MCF 10A (cell line): ENCODE measurements at places on chromosomes 3 and 15. TPM values are rescaled to one million over a fixed set of nuclear protein-coding genes. Genes with fewer than 3 reads are reported as not detected.

Gene GABRB3
- total RNA-seq: not detected in 2 replicates

Gene CLDN18
- not detected in 2 replicates for total RNA-seq

Gene SLC51B
- not detected in 2 replicates for total RNA-seq

Gene RHCG
- total RNA-seq: not detected in 2 replicates

Gene MELTF
- total RNA-seq: 9.1 and 20.6 TPM in 2 replicates

Gene SCG5
- 4.0 and 7.4 TPM in 2 replicates for total RNA-seq

Gene POPDC2
- total RNA-seq: 0.91 and 0.93 TPM in 2 replicates

DNA sequence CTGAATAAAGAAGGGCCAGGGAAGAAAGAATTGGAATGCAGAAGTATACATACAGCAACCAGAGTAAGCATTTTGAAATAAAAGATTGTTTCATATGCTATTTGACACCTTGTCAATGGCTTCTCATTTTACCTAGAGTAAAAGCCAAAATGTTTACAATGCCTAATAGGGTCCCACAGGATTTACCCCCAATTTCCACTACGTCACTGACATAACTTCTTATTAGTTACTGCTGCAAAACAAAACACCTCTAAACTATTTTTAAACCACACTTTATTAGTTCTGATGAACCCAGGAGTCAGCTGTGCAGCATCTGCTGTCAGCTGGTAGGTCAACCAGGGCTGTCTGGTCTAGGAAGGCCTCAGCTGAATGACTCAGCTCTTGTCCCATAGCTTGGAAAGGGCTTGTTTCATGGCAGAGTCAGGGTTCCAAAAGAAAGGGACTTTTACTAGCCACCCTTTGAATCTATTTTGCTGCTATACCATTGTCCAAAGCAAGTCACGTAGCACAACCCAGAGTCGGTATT, 945.1 kb downstream of the EPHA3 start:
- no peaks in the 10 kb centered on the region for H3K27me3 ChIP-seq
- no peak overlapping the region for H3K4me3 ChIP-seq
- H3K27ac ChIP-seq: no peak overlapping the region
- DNase-seq: no peak

DNA sequence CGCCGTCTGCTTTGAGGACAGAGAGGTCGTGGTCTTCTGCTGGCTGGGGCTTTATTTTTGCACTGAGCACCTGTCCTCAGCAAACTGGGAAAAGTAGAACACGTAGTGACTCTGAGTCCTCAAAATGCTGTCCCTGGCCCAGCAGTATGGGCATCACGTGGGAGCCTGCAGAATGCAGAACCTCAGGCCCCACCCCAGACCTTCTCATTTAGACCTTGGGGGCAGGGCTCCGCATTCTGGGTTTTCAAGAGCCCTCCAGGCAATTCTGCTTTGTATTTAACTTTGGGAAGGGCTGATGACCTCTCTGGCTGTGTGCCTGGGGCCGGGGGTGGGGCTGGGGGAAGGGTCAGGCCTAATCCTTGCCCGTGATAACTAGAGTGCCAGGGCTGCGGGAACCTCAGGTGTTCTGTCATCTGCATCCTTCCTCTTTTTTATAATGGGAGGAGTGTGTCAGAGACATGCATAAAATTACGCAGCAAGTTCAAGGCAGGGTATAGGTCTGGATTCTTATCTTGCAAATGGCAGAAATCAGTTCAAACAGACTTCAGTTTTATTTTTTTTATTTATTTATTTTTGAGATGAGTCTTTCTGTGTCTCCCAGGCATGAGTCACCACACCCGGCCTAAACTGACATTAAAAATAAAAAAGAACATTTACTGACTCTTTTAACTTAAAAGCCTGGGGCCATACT, 11.1 kb downstream of the SLC6A6 start:
- peaks cover 5% of the 10 kb centered on the region for H3K36me3 ChIP-seq
- no peak overlapping the region for H3K4me3 ChIP-seq
- peak overlapping the region; percentile 54 for H3K27ac ChIP-seq
- no peaks in the 10 kb centered on the region for H3K27me3 ChIP-seq
- peaks cover 44% of the 10 kb centered on the region for H3K4me1 ChIP-seq

DNA sequence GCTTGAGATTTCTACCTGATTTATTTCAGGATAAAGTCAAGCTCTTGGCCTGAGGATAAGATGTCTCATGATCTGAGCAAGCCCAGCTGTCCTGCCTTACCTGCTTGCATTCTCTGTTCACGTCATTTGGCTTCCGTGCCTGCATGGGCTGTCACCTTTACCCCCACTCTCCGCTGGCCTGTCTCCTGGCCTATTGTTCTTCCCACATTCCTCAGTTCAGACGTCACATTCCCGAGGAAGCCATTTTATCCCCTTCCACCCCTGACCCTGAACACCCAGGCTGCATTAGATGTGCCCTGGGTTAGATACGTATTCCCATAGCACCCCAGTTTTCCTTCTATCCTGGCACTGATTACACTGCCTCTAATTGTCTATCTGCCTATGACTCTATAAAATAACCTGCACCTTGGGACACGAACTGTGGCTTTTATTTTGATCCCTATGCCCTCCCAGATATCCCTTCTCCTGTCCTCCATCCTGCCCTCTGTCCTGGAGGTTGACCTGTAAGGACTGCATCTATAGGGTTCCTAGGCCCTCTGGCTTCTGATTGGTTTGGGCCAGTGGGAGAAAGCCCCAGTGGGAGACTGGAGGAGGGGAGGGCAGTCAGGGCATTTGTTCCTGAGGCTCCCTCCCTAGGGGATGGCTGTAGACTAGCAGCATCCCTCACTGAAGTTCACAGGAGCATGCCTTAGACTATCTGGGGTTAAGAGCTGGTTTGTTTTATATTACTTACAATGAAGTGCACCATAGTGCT, 19.2 kb upstream of the UBE2Q2 start:
- peak; percentile 15 for DNase-seq
- no peaks in the 10 kb centered on the region for H3K36me3 ChIP-seq
- H3K4me1 ChIP-seq: peaks cover 14% of the 10 kb centered on the region
- H3K27ac ChIP-seq: no peak overlapping the region
- H3K27me3 ChIP-seq: no peaks in the 10 kb centered on the region
- H3K4me3 ChIP-seq: no peak overlapping the region

DNA sequence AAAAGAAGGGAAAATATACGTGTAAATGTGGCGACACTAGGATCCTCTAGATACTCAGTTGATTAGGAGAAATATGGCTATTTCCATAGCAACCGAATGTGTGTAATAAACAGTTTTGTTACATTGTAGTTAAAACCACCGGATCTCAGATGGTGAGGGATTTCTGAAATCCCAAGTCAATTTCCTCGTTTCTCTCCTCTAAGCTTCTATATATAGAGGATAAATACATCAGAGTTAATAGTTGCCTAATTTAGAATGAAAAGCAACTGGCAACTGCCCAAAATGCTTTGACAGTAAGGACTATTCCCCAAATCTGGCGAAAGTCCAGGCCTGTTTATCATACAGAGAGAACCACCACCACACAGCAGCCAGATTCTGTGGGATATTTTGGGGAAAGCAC, 112.6 kb downstream of the GABRB3 start:
- no peaks in the 10 kb centered on the region for H3K27me3 ChIP-seq
- H3K27ac ChIP-seq: no peak overlapping the region
- DNase-seq: no peak
- no peaks in the 10 kb centered on the region for H3K4me1 ChIP-seq

DNA sequence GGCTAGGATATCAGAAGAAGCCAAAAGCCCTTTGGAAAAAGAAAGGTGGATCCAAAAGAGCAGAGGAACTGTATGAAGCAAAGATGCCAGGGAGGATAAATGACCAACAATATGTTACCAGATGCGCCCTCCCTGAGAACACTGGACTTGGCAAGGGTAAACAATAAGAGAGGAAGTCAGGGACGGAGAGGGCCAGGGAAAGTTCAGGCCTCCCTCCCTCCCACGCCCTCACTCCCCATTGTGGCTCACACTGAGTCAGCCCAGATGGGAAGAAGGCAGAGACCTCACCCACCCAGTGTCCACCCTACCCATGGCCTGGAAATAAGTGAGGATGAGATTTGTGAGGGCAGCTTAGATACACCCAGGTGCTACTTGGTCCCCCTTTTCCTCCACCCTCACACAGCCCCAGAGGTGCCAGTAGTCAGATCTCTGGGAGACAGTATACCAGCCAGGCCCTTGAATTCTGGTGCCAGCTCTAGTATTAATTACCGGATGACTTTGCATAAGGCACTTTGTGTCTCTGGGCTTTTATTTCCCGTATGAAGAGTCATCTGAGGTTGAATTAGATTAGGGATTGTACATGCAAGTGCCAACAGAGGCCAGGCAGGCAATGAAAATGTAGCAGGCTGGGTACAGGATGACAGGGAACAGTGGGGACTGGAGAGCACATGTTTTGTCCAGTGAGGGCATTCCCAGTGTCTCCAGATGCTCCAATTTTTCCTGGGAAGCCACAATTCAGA, 35.1 kb upstream of the FRMD4B start:
- H3K4me3 ChIP-seq: no peak overlapping the region
- peak; percentile 63 for DNase-seq
- H3K27me3 ChIP-seq: no peaks in the 10 kb centered on the region

- H3K4me1 ChIP-seq: peaks cover 17% of the 10 kb centered on the region
- peak overlapping the region; percentile 73 for H3K27ac ChIP-seq
- H3K27me3 ChIP-seq: no peaks in the 10 kb centered on the region
- no peak overlapping the region for H3K4me3 ChIP-seq
Measured at GRCh38 chr15:78930577-78931388, 14.1 kb downstream of the CTSH start.

- no peaks in the 10 kb centered on the region for H3K4me1 ChIP-seq
- H3K4me3 ChIP-seq: no peak overlapping the region
- H3K27me3 ChIP-seq: no peaks in the 10 kb centered on the region
- H3K36me3 ChIP-seq: peaks cover 10% of the 10 kb centered on the region
Measured at GRCh38 chr3:121508389-121508788, 37.4 kb downstream of the POLQ start.

DNA sequence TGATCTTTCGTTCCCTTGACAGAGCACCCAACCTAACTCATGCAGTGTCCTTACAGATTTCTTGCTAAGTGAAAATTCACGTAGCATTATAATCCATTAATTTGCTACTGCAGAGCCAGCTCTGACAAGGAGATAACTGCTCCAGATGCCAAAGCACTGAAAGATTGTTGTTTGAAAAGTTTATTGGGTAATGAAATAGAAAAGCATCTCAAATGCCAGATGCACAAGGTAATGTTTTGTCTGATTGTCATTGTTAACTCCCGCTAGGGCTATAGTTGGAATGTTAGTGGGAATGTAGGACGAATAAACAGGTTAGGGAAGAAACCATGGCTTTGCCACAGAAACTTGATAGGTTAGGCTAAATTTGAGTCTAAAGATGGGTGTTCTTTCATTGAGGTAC, 20.2 kb upstream of the SLC2A2 start:
- no peak overlapping the region for H3K4me3 ChIP-seq
- no peak for DNase-seq
- H3K27ac ChIP-seq: no peak overlapping the region

DNA sequence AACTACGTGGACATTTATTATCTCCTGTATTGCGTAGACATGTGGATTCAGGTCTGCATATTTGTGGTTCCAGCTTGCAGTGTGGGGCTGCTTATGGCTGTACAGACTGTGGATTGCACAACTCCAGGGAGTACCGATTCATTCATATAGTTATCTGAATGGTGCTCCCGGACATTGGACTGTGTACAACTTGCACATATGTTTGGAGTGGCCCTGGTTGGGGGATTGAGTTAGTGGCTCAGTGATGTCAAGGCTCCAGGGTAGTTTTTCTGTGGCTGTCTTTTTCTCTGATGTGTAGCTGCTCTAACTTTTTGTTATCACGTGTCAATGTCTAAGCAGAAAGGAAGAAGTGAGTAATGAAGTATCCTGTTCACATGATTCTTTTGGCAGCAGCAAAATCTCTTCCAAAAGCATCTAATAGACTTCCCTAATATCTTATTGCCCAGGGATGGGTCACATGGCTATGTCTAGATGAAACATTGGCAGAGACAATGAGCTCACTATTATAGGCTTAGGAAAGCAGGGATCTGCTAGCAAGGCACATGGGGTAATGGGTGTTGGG, 15.8 kb downstream of the ST3GAL6 start:
- no peaks in the 10 kb centered on the region for H3K27me3 ChIP-seq
- DNase-seq: peak; percentile 87
- peak overlapping the region; percentile 53 for H3K4me3 ChIP-seq
- H3K27ac ChIP-seq: peak overlapping the region; percentile 43
- peaks cover 42% of the 10 kb centered on the region for H3K4me1 ChIP-seq

- H3K36me3 ChIP-seq: peaks cover 6% of the 10 kb centered on the region
- H3K4me1 ChIP-seq: no peaks in the 10 kb centered on the region
- H3K27ac ChIP-seq: no peak overlapping the region
- H3K4me3 ChIP-seq: no peak overlapping the region
Measured at GRCh38 chr15:74442063-74442462, 8.3 kb upstream of the SEMA7A start.

DNA sequence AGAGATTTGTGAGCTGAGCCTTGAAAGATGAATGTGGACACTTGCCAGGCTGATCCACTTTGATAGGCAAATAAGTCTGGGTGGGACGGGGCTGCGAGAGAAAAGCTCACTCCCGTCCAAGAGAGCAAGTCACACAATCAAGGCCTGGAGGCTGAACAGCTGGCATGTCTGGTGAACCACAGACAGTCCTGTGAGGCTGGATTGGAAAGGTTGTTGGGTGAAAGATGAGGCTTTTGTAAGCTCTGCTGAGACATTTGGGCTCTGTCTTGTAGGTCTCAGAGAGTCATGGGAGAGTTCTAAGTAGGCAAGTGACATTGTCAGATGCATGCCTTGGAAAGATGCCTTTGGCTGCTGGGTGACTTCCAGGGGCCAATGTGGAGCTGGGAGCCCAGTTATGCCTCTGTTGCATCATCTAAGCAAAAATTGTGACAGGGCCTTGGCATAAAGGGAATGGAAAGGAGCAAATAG, 38.5 kb downstream of the RPLP1 start:
- peaks cover 17% of the 10 kb centered on the region for H3K27me3 ChIP-seq
- DNase-seq: no peak
- no peaks in the 10 kb centered on the region for H3K36me3 ChIP-seq
- H3K4me3 ChIP-seq: no peak overlapping the region
- no peak overlapping the region for H3K27ac ChIP-seq
- H3K4me1 ChIP-seq: peaks cover 5% of the 10 kb centered on the region

GRCh38 chr3:137582484-137582883, 181.6 kb upstream of the SOX14 start:
- H3K4me3 ChIP-seq: no peak overlapping the region
- no peak for DNase-seq
- no peak overlapping the region for H3K27ac ChIP-seq
- H3K36me3 ChIP-seq: no peaks in the 10 kb centered on the region
